T-helper 1 cell (primary cell): ENCODE measurements at places on chromosomes 4 and X.

GRCh38 chr4:70734168-70734954 is 12.6 kb downstream of the RUFY3 start:
- DNase-seq: peak; percentile 22

DNA sequence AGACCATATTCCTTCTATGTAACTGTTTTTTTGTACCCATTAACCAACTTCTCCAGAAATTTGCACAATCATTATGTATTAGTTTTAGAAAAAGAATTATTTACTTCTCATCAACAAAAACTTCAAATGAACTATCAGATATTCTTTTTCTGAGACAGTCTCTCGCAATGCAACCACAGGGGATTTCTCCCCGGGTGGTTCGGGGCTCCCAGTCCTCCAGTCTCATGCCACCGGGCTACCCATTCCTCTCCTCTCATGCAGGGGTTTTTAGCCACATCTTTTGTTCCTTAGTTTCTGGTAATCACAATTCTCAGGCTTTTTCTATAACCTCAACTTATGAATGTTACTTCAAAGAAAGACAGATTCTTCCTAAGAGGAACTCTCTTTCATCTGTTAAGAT is 46.6 kb upstream of the CLNK start:
- no peak for DNase-seq

DNA sequence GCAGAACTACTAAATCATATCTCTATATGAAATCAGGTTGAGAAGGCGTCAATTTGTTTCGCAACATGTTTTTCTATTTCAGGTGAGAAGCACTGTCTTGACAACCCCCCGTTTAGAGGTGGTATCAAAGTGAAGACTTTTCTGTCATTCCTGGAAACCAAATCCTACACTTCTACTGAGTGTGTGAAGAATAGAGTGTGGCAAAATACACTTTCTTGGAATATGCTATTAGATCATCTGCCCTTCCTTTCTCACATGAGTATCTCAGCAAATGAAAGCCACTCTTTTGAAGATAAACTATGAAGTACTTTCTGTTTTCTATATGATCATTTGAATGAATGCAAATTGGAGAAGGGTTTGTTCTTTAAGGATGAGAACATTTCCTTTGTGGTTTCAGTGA is 174.0 kb upstream of the FMR1 start:
- DNase-seq: no peak

DNA sequence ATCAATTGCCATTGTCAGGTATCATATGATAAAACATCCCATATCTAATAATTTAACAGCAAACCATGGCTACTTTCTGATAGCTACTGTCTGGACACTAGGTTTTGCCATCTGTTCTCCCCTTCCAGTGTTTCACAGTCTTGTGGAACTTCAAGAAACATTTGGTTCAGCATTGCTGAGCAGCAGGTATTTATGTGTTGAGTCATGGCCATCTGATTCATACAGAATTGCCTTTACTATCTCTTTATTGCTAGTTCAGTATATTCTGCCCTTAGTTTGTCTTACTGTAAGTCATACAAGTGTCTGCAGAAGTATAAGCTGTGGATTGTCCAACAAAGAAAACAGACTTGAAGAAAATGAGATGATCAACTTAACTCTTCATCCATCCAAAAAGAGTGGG is 7.0 kb downstream of the NPY5R start:
- no peak for DNase-seq

GRCh38 chr4:96525898-96526297 is 686.0 kb downstream of the PDHA2 start:
- DNase-seq: no peak

GRCh38 chrX:40120838-40121580 is 23.3 kb upstream of the BCOR start:
- DNase-seq: no peak

- no peak for DNase-seq
Observed at GRCh38 chrX:33385546-33385945, 174.2 kb upstream of the DMD start.

DNA sequence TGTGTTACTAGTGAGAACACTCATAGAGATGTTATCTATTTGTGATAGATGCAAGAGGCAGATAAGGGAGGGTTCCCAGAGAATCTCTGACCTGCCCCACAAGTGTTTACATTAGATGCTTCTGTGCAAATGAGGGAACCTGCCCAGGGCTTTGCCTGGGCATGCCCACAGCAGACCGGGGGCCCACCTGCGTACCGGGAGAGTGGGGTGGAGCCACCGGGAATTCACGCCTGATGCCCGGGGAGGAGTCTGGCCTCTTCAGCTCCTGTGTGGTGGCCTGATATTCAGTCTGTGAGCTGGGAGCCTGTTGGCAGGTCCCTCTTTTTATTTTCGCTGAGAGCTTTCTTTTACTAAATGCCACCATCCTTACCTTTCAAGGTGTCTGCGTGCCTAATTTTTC is 155.7 kb downstream of the SNCA start:
- no peak for DNase-seq

- no peak for DNase-seq
Observed at GRCh38 chrX:20547611-20548051, 280.9 kb upstream of the RPS6KA3 start.

- DNase-seq: no peak
Observed at GRCh38 chr4:184441461-184442313, 32.7 kb downstream of the IRF2 start.

DNA sequence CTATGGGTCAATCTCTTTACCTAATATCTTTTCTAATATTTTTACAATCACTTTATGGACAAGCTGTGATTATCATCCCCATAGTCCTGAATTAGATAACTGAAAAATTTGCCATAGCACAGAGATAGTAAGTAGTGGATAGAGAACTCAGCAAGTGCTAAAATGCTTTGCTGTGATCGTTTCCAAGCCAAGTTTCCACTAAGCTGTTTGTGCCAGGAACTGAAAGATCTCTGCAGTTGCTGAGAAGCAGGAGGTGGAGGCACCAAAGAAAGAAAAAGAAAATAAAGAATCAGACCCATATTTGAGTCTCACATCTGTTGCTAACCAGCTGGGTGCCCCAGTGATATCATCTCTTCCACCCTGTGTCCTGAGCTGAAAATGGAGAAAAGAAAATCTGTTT is 605.6 kb upstream of the BOD1L1 start:
- DNase-seq: no peak

DNA sequence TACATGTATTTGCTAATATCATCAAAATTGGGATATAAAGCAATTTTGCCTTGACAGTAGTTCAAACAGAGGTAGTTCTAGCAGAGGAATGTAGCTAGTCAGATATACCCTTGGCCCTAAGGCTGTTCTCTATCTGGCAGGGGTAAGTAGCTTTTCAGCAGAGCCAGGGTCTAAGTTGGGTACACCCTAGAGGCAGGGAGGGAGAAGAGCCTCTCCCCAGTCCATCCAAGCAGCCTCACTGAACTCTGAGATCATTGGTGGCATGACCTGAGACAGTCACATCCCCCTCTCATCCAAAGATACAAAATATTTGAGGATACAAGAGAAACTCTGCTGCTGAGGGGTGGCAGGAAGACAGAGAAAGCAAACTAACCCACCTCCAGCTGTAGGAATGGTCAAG is 343.7 kb downstream of the DHX15 start:
- DNase-seq: no peak

GRCh38 chr4:65007841-65008439 is 598.7 kb upstream of the TECRL start:
- no peak for DNase-seq

DNA sequence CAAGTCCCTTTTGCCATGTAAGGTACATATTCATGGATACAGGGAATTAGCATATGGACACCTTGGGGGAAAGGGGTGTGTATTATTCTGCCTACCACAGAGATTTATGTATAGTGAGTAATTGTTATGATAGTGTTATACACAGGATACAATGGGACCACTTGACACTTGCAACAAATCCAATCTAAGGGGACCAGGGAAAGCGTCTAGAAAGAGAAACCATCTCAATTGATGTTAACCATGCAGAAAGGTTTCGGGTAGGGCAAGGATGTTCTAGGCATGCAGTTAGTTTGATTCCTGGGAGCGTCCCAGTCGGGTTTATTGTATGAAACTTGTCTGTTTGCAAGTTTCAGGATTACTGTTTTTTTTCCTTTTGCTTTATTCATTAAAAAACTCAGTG is 34.2 kb downstream of the MMRN1 start:
- DNase-seq: no peak

DNA sequence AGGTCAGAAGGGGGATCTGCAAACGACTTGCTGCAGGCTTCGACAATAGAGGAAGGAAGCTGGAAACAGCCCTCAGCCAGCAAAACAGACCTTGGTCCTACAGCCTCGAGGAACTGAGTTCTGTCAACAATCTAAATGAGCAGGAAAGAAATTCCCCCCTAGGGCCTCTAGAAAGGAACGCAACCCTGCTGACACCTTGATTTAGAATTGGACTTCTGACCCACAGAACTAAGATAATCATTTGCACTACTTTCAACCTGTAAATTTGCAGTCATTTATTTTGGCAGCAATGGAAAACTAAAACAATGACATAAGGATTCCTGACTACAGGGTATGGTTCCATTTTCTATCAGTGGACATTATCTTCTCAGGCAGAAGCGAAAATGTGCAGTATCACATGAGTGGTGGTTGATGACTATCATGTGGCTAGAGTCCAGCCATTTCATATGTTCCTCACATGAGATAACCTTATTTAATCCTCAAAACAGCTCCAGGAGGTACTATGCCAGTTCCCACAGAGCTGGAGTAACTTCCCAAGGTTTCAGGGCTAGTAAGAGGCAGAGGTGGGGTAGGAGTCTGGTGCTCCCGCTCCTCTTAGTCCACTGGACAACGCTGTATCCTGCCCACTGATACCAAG is 61.6 kb downstream of the SAT1 start:
- DNase-seq: no peak

GRCh38 chrX:110175696-110176095 is 142.2 kb downstream of the AMMECR1 start:
- no peak for DNase-seq

- DNase-seq: no peak
Observed at GRCh38 chrX:17549107-17549651, 174.2 kb downstream of the NHS start.

DNA sequence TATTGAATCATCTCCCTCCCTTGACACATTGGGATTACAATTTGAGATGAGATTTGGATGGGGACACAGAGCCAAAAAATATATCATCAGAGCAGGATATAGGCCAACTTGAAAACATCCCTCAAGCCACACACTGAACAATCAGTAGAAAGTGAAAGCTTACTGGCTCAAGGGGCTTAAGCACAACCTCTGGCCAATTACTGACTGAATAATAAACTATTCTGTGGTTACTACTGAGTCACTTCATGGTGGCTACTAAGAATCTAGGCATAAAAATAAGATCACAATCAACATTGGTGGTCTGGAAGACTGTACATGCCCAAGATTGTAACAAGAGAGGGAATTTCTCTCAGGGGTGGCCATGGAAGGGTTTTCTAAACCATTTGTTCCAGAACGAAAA is 27.4 kb upstream of the GPR174 start:
- peak; percentile 17 for DNase-seq

DNA sequence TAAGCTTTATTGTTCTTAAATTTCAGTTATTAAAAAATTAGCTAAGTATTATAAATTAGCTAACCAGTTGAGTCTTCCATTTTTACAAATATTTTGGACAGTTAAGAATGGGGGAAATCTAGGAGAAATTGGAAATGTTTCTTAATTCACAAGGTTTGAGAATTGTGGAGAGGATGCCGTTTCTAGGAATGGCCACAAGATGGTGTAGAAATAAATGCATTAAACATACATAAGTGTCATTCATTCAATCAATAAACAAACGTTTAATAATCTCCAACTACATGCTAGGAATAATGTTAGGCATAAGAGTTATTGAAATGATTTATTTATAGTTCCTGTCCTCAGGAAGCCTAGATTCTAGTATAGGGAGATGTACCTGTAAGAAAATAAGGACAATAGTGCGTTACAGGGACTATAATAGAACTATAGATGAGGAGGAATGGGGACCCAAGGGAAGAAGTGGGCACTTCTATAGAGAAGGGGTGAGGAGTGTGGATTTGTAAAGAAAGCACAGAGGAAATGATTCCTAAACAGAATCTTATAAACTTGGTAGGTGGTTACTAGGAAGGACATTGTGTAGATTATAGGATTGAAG is 195.7 kb upstream of the ANK2 start:
- DNase-seq: no peak

DNA sequence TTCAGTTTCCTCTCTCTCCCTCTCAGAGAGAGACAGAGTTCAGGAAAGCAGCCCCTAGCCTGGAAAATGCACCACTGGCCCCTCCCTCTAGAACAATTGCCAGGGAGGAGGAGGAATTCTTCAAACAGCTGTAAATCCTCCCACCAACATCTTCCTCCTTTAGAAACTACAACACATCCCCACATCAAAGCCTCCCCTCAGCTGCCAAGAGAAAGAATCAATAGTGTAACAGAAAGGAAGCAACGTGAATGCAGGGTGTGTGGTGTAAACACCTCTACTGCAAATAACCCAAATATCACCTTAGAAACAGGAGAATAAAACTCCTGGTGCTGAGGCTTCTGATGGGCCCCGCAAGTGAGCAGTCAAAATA is 249.9 kb upstream of the GATB start:
- no peak for DNase-seq

DNA sequence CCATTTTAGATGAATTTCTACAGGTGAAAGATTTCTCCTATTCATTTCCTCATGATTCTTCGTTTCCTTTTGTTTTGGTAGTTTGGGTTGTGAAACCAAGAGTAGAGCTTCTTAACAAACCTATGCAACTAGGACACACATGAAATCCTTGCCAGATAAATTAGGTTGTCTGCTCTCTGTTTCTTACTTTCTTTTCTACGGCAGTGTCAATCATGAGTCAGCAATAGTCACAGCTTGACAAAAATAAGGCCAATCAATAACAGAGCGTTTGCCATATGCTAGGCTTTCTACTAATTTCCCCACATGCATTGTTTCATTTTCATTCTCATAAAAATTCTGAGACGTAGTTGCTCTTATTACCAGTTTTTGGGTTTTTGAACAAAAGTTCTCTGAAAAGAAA is 20.3 kb downstream of the CLRN2 start:
- DNase-seq: no peak

- DNase-seq: no peak
Observed at GRCh38 chr4:68594678-68595077, 18.6 kb upstream of the UGT2B17 start.

- DNase-seq: no peak
Observed at GRCh38 chr4:123455360-123455759, 58.8 kb downstream of the SPRY1 start.

DNA sequence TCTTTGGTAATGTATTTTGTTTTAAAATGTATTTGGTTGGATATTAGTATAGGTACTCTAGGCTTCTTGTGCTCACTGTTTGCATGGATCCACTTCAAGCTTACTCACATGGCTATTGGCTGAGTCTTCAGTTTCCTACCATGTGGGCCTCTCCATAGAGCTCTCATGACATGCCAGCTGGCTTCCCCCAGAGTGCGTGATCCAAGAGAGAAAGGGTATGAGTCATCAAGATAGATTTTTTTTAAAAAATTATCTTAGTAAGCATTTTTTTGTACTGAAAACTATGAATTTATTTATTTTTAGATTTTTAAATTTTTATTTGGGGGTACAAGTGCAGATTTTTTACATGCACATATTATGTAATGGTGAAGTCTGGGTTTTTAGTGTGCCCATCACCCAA is 219.1 kb upstream of the AMOT start:
- no peak for DNase-seq

- no peak for DNase-seq
Observed at GRCh38 chr4:186260117-186260503, 5.9 kb upstream of the F11 start.

GRCh38 chr4:122259849-122260248 is 107.7 kb downstream of the BLTP1 start:
- DNase-seq: no peak

- DNase-seq: no peak
Observed at GRCh38 chrX:108516184-108516583, 76.5 kb downstream of the COL4A5 start.

- no peak for DNase-seq
Observed at GRCh38 chrX:150872773-150873336, 25.6 kb downstream of the CD99L2 start.
